ENCODE measurements at places on chromosomes 11 and 22.

GRCh38 chr11:1305063-1305495 lies 4.4 kb downstream of the TOLLIP start:
- DNase-seq, result no peak

DNA sequence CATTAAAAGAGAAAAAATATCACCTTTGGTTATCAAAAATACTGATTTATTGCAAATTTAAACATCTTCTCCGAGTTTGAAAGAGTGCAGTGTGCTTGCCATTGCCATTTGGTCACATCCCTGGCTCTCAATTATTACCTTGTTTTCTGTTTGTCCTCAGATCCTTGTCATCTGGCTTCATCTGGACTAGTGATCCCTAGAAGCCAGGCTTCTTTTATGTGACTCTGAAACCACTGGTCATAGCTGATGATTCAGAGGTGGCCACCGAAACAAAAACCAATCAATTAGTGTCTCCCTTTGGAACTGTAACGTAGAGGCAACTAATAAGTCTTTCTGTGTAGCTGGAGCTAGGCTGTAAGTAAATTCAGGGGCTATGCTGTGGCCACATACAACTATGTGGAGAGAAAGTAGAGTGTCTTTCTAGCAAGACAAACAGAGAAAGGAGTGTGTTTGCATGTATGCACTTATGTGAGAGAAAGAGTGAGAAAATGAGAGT lies 237.9 kb downstream of the LUZP2 start:
- DNase-seq, result no peak

DNA sequence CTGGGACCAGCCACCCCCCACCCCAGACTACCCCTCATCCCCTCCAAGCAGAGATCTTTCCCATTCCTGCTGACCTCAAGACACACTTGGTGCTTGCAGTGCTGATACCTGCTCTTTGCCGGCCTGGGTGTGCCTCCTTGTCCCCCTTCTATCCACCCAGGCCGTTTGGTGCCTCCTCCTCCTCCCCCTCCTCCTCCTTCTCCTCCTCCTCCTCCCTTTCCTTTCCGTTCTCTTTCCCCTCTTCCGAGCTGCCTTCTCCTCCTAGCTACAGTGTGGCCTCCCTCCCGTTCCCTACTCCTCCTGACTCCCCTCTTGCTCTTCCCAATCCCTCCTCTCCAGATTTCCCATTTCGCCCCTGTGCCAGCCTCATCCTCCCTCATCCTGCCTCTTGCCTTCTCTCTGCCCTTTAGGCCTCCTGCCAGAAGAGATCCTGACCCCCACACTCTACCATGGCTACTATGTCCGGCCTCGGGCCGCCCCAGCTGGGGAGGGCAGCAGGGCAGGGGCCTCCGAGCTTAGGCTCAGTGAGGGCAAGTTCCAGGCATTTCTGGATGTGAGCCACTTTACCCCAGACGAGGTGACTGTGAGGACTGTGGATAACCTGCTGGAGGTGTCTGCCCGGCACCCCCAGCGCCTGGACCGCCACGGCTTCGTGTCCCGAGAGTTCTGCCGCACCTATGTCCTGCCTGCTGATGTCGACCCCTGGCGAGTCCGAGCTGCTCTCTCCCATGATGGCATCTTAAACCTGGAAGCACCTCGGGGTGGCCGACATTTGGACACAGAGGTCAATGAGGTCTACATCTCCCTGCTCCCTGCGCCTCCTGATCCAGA lies 712 bp downstream of the HSPB2 start:
- no peak for DNase-seq

GRCh38 chr22:43740587-43741270 lies 71.4 kb downstream of the EFCAB6 start:
- DNase-seq, result no peak

DNA sequence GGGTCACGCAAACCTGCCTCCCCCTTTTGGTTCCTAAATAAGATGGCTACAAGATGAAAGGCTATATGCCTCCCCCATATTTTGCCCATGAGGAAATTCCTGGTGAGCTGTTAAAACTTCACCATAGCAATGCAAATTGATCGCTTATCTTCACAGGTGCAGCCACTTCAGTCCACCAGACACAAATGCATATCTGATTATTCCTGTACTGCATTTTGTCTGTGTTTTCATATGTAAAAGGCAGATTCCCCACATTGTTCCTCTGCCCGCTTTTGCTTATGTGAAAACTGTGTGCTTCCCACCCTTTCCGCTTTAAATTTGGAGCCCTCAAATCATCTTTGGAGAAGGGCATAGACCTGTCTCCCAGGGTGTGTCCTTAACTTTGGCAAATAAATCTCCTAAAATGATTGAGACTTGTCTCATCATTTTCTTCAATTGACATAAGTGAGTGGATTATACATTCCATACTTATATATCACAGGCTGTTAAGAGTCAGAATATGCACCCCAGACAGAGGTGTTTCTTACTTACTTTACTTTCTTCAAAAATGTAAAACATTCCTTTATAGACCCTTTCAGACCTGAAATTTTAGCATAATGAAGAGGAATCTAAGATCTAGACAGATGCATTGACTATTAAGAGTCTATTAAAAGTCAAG lies 116.4 kb downstream of the CASP12 start:
- no peak for DNase-seq

- peak; percentile 85 for DNase-seq
These were observed 90.6 kb downstream of the GAB4 start for GRCh38 chr22:16917144-16918003.

DNA sequence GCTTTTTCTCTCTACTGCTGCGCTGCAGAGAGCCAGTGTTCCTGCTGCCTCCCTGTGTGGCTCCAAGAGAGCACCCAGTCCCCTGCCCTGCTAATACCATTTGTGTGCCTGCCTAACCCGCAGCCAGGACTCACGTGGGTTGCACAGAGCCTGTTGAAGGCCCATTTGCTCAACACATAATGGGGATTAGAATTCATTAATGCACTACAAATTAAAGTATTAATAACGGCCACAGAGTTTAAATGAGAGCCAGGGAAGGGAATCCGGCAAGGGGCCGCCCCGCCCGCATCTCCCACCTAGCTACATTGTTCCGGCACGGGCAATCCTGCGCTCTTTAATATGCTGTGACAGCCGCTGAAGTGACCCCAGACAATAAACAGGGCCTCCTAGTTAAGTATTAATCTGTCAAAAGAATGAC lies 211.3 kb downstream of the NXPE2 start:
- DNase-seq, result no peak

- no peak for DNase-seq
These were observed 66.6 kb downstream of the SLC5A12 start for GRCh38 chr11:26655287-26655686.

DNA sequence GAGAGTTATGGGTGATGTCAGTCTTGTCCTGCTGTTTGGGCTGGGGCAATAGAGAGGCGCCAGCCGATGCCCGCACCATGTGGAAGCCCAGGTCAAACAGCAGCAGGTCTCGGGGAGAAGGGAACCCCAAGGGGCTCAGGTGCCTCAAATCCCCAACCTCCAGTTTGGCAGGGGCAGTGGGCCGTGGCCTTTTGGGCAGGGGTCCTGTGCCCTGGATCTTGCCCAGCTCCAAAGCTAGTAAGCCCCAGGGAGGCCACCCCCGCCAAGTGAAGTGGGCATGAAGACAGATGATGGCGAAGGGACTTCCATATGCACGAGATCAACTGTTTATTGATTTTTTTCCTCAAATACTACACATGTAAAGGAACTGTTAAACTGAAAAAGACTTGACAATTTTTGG lies 12.4 kb upstream of the ARFGAP3 start:
- no peak for DNase-seq

DNA sequence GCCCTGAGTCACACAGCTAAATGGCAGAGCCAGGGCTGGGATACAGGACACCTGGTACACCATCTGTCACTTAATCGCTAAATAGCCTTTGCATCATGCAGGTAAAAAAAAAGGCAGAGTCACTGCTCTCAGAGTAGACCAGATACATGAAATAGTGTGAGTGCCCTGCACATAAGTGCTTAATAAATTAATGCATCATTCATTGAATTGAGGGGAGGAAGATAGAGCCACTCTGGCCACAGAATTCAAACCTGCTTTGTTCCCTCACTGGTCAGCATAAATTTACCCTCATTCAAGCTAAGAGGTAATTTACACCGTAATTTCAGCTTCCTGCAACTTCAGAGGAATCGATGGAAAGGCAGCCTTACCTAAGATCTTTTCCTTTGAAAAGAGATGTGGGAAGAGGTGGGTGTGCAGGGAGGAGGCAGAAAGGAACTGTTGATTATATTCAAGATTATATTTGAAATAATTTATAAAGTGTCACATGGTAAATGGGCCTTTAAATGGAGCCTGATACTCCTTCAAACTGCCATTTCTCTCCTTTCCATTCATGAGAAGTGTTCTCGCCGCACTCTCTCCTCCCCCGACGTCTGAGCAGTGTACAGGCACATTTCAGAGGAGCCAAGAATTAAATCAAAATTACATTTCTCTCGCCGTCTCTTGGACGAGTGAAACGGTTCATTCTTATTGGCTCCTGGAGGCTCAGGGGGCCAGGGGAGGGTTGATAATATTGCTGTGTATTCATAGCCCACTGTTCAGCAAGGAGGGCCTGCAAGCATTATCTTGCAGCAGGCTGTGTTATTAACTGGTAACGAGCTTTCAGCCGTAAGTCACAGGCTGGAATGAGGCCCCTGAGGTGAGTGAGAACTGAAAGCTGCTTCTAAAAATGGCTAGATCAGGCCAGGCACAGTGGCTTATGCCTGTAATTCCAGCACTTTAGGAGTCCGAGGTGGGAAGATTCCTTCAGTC lies 52.2 kb upstream of the HMGXB4 start:
- no peak for DNase-seq

DNA sequence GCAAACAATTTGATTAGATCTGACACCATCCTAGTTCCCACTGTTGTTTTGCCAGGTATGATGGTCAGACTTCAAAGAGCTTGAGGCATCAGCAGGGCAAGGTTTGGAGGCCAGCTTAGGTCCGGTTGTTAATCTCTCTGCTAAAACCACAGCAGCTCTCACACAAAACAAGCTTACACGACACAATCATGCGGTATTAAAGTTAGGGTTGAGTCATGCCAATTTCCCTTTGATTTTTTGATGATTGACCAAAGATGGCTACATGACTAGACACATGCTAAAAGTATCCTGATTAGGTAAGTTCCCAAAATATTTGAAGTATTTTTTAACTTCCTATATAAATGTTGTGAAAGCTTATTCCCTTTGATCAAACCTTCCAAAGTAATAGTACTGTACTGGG lies 145.9 kb downstream of the ELP4 start:
- DNase-seq, result no peak

GRCh38 chr11:125389339-125390166 lies 106.5 kb downstream of the FEZ1 start:
- no peak for DNase-seq

- DNase-seq, result no peak
These were observed 12.8 kb upstream of the MOB2 start for GRCh38 chr11:1499261-1499890.

DNA sequence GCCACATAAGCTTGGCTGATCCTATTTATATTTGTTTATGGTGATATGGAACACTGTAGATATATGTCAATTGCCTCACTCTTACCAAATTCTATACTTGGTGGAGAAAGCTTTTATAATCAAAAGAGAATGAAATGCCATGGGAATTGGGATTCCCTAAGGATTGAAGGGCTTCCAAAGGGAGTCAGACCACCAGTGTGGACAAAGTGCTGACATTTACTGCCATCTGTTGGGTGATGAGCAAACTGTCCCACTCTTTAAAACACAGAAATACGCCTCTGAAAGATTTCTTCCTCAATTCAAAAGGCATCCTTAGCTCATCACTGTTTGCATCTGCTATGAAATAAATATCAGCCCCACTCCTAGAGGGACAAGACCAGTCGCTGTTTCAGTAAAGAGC lies 7.1 kb downstream of the SLC1A2 start:
- DNase-seq, result no peak

- DNase-seq, result no peak
These were observed 306.8 kb downstream of the CADM1 start for GRCh38 chr11:115197433-115197832.

DNA sequence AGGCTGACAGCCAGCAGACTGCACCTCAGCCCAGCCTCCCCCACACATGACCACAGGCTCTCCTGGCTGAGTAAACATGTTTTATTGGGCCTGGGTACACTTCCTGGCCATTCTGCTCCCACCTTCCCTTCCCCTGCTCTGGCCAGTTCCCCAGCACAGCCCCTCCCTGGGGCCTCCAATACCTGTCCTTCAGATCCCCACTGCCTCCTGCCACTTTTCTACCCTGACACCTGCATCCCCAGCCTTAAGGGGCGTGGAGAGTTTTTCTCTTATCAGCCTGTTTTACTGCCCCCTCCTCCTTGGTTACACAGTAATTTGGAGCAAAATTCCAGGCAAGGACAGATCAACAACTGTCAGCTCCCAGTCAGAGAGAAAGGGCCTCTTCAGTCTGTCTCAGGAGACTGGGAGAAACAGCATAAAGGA lies at the start of gene ISX:
ISX (plus strand) TSS at position 363 of the 423 bp plus-strand sequence. CDS start 930 bp downstream, outside the sequence.
- no peak for DNase-seq

- DNase-seq, result no peak
These were observed 19.4 kb upstream of the CCDC179 start for GRCh38 chr11:22879630-22880029.

GRCh38 chr22:50443801-50444625 lies 30.8 kb downstream of the SBF1 start:
- DNase-seq, result no peak

- DNase-seq, result no peak
These were observed 82.3 kb downstream of the PDE2A start for GRCh38 chr11:72591785-72592502.

DNA sequence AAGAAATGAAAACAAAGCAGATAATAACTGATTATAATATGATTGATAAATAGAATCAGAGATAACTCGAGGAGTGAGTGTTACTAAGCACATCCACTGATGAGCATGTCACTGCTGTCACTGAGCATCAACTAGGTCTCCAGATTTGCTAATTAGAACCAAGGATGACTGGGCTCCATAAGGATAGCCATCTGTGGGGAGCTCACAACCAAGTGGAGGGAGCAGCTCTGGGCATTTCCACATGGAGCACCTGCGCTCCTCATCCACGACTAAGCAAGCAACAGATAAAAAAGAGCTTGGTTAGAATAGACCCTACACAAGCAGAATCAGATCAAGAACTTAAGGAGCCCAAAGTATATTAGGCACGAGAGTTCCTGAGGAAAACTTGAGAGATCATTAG lies 396.0 kb upstream of the B3GAT1 start:
- no peak for DNase-seq

- no peak for DNase-seq
These were observed 23.0 kb upstream of the TRAF6 start for GRCh38 chr11:36532941-36533601.

DNA sequence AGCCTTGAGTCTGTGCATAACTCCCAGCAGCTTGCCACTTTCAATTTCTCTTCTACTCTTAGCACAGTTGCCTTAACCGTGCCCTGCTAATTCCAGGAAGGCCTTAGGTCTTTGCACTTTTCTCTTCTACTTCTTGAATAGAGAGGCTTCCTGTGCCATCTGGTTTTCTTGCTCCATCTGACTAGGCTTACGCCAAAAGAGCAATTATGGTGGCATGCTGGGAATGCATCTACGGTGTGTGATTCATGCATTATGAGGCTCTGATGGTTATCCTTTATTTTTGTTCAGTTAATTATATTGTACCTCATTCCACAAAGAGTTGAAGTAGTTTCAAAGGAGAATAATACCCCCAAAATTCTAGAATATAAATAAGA lies 29.4 kb downstream of the SIK2 start:
- no peak for DNase-seq
